Activated CD4-positive, alpha-beta memory T cell treated with anti-CD3 and anti-CD28 coated beads for 36 hours (primary cell): ENCODE measurements at places on chromosomes 1 and 21. TPM values are rescaled to one million over a fixed set of nuclear protein-coding genes. Genes with fewer than 3 reads are reported as not detected.
A peak's percentile ranks its signal among the peaks of the same experiment; 100 is the strongest.

The CRB1 gene
- not detected for total RNA-seq

The SH2D1B gene
- total RNA-seq, result not detected

The BTG3 gene
- total RNA-seq, result 44.1 TPM

The LAMB3 gene
- total RNA-seq, result 14.6 TPM

The HMCN1 gene
- total RNA-seq, result not detected

The LCE3D gene
- total RNA-seq, result not detected

The LAMC2 gene
- not detected for total RNA-seq

The SPATA46 gene
- not detected for total RNA-seq

The GNAI3 gene
- total RNA-seq, result 9.9 TPM

The LYPD8 gene
- not detected for total RNA-seq

The DISP3 gene
- 0.07 TPM for total RNA-seq

- no peak for DNase-seq
These were observed 14.0 kb upstream of the SAMSN1 start for GRCh38 chr21:14560139-14560538.

- DNase-seq, result no peak
These were observed 664.5 kb upstream of the NR5A2 start for GRCh38 chr1:199362996-199363395.

DNA sequence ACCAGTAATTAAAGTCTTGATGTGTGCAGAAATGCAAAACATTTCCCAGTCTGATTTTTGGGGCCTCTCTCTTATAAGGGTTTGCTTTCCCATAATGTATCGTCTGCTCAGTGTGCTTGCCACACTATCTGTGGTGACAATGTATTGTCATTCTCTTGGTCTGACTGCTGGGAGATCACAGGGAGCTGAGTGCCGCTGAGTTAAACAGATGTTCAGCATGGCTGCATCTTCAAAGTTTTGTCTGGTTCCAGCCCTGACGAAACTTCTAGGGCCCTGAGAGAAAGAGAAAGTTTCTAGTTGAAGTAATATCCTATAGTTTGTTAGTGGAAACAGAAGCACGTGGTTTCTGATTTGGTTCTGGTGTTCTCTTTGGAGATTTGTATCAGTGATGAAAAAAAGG, 42.6 kb downstream of the DNM3 start:
- DNase-seq, result peak; percentile 40

DNA sequence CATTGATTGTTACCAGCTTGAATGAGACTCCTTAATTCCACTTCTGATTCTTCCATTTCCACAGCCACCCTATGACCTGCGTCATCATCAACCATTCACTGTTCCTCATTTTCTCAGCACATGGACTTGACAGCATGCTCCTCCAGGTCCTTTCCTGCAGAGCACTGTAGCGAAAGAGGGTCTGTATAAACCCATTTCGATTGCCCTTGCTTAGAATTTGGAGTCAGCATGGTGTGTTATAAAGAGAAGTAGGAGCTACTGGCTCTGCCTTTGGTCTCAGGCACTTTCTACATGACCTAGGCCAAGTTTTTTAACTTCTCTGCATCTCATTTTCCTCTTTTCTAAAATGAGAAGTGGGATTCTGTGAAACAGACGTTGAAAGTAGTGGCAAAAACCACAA, 133.8 kb downstream of the AK5 start:
- DNase-seq, result no peak

- peak; percentile 77 for DNase-seq
These were observed 26.1 kb upstream of the SMIM12 start for GRCh38 chr1:34885405-34886247.

DNA sequence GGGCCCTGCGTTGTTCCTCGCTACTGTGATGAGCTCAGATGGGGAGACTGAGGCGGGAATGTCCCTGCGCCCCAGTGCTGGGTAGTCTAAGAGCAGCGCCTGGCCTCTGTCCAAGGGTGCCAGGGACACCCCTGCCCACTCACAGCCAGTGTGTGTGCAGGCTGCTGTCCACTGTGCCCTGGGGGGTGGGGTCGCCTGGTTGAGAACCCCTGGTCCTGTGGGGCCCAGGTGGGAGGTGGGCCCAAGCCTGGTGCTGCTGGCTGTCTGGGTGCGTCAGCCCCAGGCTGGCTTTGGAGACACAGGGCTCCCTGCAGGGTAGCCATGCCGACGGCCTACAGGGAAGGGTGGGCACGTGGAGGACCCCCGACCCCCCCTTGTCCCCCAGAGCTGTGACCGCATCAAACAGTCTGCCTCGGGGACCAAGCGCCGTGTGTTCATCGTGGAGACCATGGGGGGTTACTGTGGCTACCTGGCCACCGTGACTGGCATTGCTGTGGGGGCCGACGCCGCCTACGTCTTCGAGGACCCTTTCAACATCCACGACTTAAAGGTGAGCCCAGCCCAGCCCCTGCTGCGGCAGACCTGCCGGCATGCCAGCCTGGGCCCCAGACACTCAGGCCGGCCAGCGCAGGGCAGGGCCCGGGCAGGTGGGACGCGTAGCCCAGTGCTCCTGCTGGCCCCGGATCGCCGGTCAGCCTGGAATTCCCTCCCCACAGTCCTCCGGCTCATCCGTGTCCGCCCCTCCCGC, 14.9 kb downstream of the CFAP410 start:
- DNase-seq, result no peak

DNA sequence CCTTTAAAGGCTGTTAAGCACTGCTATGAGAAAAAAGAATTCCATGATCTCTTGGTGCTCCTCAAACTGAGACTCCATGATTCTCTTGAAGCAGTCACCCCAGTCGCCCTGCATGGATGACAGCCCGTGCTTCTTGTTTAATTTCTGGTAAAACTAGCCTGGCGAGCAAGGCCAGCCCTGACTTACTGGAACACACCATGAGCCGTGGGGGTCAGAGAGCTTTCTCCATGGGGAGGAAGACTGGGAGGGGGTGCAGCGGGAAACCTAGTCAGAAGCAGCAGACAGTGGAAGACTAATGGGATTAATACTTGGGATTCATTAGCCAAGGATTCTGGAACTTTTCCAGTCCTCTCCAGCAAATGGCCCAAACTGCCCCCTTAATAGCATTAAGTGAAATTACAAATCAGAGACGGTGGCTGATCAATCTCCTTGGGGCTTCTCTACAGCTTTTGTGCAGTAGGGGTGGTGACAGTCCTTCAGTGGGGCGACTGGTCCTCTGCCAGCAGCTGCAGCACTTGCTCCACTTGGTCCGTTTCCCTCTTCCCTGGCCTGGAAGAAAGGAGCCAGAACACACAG, 57.2 kb upstream of the LRRN2 start:
- no peak for DNase-seq

GRCh38 chr1:23505851-23506250, 21.9 kb upstream of the ASAP3 start:
- no peak for DNase-seq

- no peak for DNase-seq
These were observed 8.2 kb upstream of the PIGK start for GRCh38 chr1:77227381-77227780.

DNA sequence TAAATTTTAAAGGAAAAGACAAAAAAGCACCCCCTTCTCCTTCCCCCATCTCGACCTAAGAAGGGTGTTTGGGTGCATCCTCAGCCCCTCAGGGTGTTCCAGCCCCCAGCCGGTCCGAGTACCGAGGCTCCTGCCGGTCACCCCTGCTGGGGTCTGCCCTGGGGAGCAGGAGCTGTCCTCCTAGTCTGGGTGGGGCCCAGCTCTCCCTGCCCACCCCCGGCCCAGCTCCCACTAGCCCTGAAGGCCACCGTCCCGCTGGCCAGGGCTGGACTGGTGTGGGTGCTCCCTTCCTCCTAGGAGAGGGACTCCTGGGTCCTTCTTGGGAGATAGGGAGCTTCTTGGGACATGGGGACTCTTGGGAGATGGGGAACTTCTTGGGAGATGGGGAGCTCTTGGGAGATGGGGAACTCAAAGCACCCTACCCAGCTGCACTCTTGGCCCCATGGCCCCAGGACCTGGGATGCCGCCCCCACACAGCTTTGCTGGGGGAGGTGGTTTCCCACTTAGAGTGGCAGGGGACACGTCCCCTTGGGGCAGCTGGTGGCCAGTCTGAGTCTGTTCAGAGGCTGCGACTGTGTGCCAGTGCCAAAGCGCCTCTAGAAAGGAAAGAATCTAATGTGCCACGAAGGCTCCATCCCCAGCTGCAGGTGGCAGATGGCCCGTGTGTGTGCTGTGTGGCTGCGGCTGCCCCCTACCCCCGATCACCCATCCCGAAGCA, 44.5 kb downstream of the MORN1 start:
- no peak for DNase-seq

GRCh38 chr1:202411422-202411821, 62.9 kb downstream of the PPP1R12B start:
- no peak for DNase-seq

- no peak for DNase-seq
These were observed 262.9 kb downstream of the RHOU start for GRCh38 chr1:228998179-228998578.

DNA sequence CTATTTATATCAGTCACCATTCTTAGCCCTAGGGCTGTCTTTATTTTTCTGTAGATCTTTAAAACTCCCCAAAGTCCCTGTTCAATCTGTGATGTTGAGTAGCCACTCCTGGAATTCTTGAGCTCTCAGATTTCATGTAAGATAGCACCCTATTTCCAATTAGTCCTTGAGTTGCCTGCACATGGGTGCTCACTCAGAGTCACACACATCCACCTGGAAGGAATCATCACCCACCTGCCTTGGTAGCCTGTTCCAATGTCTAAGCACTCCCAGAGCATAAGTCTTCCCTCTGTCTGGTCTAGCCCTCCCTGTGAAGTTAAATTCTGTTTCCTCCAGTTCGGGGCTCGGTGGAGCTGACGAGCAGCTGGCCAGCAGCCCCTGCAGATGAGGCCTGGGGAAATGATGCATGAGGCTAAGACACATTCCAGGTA, 14.7 kb upstream of the ATF3 start:
- DNase-seq, result no peak

- no peak for DNase-seq
These were observed 401 bp upstream of the ARHGEF10L start for GRCh38 chr1:17539118-17539476.

- no peak for DNase-seq
These were observed 106.6 kb upstream of the TMPRSS2 start for GRCh38 chr21:41614511-41614910.

- peak; percentile 44 for DNase-seq
These were observed 55.2 kb downstream of the TENT5C start for GRCh38 chr1:117661027-117661426.

GRCh38 chr1:235703506-235703905, 53.9 kb upstream of the GNG4 start:
- DNase-seq, result no peak

DNA sequence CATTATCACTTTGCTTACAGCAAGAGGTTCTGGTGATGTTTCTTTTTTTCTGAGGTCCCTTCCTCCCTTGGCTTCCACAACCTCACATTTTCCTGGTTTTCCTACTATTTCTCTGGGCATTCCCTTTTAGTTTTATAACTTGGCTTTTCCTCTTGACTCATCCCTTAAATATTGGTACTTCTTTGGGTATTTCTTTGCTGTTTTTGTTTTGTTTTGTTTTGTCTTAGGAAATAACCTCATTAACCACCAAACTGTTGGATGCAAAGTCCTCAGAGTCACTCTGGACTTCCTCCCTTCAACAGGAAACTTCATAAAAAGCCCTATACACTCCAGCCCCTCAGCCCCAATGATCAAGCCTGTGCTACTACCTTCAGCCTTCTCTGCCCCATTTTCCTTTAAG, 211.1 kb downstream of the DUSP10 start:
- no peak for DNase-seq

DNA sequence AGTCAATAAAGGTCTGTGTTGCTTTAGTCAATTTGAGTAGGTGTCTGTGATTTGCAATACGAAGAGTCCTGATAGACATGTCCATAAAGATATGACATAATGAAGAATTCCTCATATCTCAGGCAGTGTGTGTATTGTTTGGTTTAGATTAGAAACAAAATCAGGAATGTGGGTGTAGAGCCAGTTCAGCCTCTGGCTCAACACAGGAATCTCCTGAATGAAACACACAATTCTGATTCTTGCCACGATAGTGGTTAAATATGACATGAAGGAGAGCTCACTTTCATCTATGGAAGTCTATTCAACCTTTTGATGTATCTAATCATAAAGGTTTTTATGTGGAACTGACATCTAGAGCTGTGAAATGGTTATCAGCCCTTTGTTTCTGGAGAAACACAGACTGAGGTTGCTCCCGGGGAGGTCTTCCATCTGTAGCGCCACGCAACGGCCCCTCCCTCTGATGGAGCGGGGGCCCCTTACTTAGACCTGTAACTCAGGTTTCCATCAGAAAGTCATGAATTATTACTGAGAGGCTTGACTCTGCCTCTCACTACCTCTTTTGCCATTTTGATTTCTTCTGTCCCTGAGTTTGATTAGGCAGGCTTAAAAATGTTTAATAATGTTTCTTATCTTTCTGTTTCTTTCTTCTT, 19.5 kb downstream of the TSPAN2 start:
- DNase-seq, result no peak

DNA sequence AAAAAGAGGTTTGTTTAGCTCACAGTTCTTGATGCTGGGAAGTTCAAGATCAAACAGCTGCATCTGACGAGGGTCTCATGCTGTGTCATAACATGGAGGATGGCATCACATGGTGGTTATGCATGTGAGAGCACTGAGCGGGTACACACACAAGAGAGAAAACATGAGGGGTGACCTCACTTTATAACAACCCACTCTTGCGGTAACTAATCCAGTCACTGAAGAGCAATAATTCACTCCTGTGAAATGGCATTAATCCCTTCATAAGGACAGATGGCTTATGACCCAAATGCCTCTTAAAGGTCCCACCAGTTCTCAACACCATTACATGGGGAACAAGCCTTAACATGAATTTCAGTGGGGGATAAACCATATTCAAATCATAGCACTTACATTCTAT, 23.2 kb upstream of the CHIT1 start:
- no peak for DNase-seq

DNA sequence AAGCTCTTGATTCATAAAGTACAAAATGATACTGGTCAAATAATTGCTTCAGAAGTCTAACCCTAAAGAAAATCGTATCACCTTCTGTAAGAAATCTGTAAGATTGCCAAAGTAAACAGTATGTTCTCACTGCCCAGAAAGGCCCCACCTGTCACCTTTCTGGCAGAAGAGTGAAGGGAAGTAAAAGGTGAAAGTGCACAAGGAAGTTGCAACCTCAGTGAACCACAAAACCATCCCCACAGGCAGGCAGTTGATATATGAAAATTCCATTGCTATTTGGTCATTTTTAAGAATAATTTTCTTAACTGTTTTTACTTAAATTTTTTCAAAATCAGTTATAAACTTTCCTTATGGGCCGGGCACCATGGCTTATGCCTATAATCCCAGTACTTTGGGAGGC, 48.5 kb upstream of the FBXO28 start:
- DNase-seq, result no peak

DNA sequence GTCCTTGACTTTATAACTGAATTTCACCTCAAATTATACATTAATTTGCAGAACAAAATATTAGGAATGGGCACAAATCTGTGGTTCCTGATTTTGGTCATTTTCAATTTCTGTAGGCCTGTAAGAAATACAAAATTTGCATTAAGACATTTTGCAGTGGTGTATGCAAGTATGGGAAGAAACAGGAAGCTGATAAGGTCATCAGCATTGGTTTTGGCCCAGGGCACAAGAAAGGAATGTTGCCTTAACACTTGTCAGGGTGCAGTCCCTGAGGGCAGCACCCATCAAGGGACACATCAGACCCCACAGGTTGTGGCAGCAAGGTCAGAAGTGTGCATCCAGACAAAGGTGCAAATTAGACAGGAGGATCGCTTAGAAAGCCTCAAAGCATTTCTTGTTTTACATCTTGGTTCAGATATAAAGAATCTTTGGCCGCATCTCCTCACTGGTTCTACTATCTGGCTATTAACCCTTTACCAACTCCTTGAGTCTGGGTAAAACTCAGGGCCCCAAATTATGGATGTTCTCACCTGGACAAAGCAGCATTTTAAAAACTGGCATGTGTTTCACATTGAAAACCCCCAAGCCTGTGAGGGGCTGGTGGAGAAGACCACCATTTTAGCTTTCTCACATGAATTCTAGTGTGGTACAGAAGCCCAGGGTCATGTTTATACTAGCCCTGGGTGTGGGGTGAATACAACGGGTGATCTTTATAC, 182.4 kb downstream of the CDC7 start:
- no peak for DNase-seq
